ENCODE measurements at places on chromosomes 6 and 20.
A peak's percentile ranks its signal among the peaks of the same experiment; 100 is the strongest.

DNA sequence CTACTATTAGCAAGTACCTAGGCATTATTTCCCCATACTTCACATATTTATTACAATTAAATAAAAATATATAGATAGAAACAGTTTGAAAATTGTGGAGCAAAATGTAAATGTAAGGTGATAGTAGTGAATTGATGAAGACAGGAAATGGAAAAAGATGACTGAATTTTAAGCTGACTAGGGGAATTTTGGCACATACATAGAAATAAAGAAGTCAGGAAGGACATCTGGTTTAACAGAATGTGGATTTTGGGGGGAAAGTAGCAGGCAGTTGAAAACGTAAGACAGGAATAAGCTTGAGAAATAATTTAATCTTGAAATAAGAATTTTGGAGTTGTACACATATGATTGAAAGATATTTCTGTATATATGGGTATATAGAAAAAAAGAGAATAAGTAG, 701.7 kb upstream of the CITED2 start:
- DNase-seq, result no peak

DNA sequence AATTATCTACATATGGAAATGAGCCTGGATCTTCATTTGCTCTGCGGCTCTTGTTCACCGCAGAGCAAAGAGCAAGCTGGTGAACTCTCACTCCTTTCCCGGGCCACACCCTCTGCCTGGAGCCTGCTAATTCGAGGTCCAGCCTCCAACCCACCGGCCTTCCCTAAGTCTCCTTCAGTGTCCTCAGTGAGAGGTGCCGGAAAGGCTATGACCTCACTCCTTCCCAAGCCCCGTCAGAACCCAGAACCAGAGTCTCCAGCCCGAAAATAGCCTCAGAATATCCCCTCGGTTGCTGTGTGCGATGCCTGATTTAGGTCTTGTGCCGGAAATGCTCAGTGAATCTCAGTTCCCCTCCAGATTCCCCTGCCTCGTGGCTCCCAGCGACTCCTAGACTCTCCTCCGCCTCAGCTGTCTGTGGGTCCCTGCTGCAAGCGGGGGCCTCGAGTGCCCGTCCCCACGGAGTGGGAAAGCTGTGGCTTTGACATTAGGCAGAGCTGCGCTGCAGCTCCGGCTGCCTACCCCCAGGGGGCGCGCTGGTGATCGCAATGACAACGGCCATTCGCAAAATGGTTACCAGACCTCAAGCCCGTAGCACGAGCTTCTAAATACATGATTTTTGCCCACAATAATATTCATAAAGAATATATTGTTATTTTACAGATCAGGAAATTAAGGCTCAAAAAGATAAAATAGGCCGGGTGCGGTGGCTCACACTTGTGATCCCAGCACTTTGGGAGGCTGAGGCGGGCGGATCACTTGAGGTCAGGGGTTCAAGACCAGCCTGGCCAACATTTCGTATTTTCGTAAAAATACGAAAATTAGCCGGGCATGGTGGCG, 4.1 kb upstream of the BNIP5 start:
- DNase-seq, result peak; percentile 48

DNA sequence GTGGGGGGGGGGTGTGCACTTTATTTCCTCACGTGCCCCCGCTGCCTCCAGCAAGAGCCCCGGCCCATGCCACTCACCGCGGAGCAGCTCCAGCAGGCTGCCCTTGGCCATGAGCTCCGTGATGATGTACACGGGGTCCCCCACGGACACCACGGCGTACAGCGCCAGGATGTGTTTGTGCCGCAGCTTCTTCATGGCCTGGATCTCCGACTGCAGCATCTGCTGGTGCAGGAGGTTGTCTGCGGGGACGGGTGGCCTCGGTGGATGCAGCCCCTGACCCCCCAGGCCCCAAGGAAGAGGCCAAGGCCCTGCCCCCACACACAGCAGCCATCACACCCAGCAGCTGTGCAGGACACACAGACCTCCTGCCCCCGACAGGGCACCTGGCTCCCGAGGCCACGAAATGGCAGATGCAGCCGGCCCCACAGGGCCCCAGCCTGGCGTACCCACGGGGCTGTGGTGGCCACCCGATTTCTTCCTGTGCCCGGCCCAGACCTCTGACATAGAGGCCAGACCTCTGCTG, 4.7 kb downstream of the PTK6 start:
- DNase-seq, result no peak

- DNase-seq, result no peak
These were observed 470.1 kb downstream of the MAFB start for GRCh38 chr20:40218971-40219370.

- DNase-seq, result no peak
These were observed 38.2 kb upstream of the IER3 start for GRCh38 chr6:30782425-30783014.

GRCh38 chr6:166433096-166433495, 50.4 kb upstream of the MPC1 start:
- DNase-seq, result no peak

GRCh38 chr6:7544597-7544996, 3.1 kb downstream of the DSP start:
- DNase-seq, result no peak

DNA sequence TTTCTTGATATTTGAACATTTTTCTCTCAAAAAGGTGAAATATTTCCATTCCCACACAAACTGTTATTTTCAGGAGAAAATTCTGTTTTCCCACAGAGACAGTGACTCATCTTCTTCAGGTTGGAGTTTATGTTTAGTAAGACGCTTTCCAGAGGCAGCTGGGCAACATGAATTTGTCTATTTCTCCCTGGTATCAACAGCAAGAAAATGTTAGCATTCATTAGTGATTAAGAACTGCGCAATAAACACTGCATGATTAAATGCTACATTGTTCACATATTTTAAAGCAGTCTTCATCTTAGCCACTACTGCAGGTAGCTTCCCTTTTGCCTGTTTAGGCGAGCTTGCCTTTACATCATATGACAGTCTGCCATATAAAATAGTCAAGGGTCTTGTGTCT, 295.7 kb downstream of the C6orf118 start:
- no peak for DNase-seq
